ENCODE measurements at places on chromosomes 12 and 14.
A peak's percentile ranks its signal among the peaks of the same experiment; 100 is the strongest.

DNA sequence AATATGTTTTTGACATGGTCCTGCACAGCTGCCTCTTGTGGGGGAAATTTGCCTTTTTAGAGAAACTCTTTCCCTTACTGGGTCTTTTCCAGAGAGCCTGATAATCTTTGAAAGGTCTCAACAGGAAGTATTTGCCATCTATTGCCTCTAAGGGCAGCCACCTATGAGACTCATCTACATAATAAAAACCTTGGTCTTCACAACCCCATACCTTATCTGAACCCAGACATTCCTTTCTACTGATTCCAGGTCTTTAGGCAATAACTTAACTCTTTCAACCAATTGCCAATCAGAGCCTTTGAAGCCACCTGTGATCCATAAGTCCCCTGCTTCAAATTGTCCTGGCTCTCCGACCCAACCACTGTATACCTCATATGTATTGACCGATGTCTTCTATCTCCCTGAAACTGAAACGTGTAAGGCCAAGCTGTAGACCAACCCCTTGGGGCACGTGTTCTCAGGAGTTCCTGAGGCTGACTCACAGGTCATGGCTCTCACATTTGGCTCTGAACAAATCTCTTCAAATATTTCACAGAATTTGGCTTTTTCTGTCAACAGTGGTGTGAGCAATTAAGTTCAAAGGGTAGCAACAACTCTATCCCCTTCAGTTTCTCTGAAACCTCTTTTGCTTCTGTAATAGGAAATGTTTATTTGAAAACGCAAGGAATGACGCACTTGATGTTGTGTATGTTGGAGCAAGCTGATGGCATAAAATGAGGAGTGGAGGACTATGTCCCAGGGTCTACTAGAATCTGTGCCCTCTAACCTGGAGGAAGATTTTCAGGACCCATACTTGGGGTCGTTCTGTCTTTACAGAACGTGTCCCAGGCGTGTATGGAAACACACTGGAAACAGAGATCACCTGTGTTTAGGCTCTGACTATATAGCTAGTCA, 49.2 kb upstream of the EIF5 start:
- DNase-seq = no peak

GRCh38 chr14:103558071-103558882, 4.2 kb downstream of the BAG5 start:
- no peak for DNase-seq

DNA sequence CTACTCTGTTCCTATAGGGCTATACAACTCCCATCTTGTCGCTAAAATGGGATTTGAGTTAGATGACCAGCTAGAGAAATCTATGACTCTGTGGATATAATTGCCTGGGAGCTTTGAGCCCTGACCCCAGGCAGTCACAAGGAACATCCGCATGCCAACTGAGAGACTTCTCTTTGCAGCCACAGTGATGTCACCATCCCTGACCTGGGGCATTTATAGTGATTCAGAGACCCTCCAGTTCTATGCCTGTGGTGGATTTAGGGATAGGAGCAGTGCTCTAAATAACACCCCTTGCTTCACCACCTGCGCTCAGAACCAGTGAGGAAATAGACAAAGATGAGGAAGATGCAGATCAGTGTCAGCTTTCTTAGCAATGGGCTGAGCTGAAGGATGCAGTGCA, 86.2 kb downstream of the RIN3 start:
- no peak for DNase-seq

DNA sequence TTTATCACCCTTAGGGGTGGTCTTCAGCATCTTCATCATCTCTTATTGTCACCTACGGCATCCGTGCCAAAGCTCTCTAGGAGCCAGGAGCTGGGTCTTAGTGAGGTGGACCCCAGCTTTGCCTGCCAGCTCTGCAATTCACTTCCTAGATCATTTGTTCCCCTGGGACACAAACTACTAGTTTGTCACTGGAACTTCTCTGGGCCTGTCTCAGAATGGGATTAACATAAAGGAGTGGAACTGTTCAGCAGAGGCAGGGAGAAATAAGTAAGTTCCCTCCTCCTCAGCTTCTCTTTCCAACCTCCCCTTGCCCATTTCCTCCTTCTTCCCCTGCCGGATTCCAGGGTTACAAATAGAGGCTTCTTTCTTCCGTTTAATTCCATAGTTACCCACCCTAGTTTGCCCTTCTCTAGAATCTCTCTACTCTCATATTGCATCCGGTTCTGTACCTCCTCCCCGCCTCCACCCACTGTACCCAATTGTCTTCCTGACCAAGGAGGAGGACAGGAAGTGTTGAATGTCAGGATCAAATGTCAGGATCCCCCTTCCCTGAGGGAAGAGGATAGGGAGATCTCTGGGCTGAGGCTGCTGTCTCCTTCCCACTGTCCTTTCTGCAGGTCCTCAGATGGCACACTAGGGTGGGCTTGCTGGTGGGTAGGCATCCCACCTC, 25.0 kb downstream of the LARP4 start:
- no peak for DNase-seq

GRCh38 chr12:131929581-131930456, 743 bp downstream of the PUS1 start:
- no peak for DNase-seq

DNA sequence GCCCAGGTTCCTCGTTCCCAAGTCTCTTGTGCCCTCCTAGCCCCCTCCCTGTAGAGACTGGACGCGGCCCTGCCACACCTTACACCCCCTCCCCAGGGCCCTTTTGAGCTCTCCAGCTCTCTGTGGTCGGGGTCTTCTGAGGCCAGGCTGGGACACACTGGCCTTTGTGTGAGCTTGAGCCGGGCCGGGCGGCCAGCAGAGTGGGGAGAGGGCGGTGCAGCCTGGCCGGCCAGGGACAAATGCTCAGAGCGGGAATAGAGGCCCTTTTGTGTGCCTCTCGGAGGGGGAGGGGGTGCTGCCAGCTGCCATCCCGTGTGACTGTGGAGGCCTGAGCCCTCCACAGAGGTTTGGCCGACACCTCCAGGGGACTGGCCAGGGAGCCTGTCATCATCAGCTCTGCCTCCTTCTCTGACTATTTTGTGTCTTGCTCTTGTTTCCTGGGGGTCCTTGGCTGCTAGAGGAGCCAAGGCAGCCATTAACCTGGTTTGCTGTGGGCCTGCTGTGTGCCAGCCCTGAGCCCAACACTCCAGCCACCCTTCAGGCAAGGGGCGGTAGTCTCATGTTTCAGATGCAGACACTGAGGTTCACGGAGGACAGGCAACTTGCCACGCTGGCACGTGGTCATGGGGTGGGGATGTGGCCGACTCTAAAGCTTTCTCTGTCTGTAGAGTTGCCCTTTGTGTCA, 13.6 kb downstream of the FAM222A start:
- no peak for DNase-seq

DNA sequence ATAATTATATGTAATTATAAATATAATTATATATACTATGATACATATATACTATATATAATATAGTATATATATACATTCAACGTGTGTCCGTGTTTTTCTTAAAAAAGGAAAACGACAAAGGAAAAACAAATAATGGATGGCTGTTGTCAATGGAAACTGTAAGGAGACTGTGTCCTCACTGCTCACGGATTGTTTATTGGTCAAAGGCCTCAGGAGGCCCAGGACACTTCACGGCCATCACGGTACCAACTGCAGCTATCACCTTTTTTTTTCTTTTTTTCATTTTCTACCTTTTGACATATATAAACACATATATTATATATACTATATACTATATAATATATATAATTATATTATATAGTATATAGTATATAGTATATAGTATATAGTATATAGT, 113.4 kb downstream of the SPTSSA start:
- no peak for DNase-seq

GRCh38 chr14:93792391-93792790, 4.1 kb upstream of the PRIMA1 start:
- DNase-seq = no peak

DNA sequence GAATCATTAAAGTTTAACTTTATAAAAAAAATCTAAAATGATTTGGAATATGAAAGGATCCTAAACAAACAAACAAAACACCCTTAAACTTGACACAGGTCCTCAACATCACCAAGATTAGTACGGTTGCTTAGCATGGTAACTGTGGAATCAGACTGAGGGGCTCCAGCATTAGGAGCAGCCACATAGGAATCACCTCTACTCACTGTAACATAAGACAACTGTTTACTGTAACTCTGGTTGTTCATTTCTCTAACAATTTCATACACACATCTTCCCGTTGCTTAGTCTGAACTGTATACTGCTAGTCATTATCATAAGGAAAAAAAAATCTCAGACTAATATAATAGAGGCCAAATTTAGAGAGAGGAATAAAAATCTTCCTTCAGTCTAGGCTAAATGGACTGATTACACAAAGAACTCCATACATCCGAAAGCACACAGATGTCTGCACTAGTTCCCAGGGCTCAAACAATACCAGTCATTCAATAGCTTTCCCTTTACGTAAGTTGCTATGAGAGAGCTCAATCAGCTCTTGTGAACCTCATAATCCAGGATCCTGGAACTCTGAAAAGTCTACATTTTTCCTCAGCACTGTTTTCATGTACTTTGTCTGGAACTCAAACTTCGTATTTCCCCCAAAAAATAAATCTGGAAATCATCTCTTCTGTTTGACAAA, 26.0 kb downstream of the LRP6 start:
- DNase-seq = no peak

DNA sequence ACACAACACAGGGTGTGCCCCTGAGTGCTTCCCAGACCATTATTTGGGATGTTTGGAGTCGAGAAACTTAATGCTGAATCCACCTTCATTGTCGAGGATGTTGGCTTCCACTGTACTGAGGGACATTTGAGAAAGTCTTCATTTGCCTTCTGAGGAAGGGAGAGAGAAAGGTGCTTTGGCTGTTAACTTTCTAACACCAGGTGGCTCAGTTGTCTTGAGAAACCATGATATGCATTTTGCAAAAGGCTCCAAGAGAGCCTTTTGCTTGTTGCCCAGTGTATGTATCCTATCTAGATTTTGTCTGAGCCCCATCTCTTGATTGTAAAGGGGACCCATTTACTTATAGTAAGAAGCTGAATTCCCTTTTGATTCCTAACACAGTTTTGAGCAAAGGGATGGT, 28.6 kb upstream of the NRXN3 start:
- DNase-seq = no peak

- DNase-seq = no peak
Observed at GRCh38 chr12:132660996-132661395, 26.1 kb downstream of the POLE start.

DNA sequence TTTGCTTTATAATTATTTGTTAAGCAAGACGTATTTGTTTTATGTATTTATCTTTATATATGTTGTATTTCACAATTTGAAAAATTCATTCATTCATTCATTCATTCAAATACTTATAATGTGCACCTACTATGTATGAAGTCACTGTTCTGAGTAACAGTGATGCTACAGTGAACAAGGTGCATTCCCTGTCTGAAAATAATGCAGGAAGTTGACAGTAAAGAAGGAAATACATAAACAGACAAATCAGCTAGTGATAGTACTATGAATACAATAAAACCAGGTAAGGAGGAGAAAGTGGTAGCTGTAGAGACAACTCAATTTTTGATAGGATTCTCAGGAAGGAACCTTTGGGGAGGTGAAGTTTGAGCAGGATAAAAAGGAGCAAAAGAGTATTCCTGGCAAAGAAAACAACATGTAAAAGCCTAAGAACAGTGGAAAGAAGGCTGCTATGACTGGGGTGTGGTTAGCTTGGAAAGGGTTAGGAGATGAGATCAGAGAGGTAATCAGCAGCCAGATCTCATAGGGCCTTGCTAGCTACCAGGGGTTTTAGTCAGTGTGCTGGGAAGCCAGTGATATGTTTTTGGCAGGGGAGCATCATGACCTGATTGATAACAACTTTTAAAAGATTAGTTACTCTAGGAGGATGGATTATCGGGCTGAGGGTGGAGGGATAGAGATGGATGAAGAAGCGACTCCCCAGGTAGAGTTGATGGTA, 17.4 kb downstream of the BICDL1 start:
- no peak for DNase-seq

- no peak for DNase-seq
Observed at GRCh38 chr14:38987781-38988180, 115.3 kb downstream of the SEC23A start.

DNA sequence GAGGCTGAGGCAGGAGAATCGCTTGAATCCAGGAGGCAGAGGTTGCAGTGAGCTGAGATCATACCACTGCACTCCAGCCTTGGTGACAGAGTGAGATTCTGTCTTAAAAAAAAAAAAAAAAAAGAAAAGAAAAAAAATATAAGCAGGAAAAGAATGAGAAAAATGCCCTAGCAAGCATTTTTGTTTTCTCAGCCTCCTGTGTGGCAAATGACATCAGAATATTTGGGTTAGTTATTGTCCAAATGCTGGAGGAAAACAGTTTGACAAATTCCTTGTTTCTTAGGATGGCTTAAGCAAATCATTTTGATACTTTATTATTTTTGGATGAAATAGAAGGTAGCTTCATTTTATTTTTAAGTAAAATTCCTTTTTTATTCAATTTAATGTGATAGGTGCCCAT, 7.5 kb upstream of the PTPRR start:
- no peak for DNase-seq

DNA sequence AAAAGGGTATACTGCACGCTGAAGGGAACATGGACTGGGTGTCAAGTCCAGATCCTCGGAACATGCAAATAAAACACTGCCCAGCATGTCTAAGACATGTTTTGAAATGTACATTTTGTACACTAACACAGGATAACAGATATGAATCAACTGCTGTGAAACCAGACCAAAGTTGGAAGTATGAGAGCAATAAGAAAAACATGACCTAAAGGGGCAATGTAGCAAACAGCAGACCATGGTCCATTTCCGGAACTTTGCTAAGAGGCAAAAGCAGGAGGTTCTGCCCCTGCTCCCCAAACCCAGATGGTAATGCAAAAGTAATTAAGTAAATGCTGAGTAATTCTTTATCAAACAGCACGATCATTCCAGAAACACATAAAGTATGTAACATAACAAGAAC, 125.2 kb downstream of the SLC25A21 start:
- DNase-seq = no peak

DNA sequence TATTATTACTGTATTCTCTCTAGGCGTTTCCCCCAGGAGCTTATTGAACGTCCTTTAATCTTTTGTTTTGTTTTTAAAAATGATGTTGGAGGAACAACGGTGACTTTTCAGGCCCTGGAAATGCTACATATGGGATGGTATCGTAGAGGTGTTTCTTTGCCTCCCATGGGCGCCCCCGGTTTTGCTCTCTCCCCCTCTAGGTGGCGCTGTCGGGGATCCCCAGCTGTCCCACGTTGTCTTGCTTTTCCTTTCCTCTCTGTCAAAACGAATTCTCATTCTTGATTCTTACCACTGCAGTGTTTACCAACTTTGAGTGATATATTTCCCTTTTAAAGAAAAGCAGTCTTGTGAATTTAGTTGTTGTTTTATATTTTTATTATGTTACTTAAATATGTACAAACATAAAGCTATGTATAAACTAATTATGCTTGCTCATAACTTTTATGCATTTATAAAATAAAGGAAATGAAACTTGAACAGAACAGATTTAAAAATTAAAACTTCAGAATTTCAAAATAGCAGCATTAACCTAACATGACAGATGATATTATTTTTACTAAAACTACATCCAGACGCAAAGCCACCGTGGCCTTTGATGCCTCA, 171.9 kb downstream of the RGS6 start:
- DNase-seq = peak; percentile 26

Data from GDM1 (cell line).